Activated naive CD4-positive, alpha-beta T cell treated with anti-CD3 and anti-CD28 coated beads, Interleukin-2, amount 10 ng/mL, durations not matched to agents 7 days and 5 days (primary cell): ENCODE measurements at places on chromosomes 7 and 10.

DNA sequence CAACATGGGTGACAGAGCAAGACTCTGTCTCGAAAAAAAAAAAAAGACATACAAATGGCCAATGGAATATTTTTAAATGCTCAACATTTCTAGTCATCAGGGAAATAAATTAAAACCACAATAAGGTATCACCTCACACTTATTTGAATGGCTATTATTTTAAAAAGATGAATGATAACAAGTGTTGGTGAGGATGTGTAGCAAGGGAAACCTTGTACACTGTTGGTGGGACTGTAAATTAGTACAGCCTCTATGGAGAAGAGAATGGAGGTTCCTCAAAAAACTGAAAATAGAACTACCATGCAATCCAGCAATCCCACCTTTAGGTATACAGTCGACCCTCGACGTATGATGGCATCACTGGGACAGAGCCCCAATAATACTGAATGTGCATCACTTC, 65.4 kb upstream of the DIP2C start:
- no peak for DNase-seq

GRCh38 chr7:100602889-100603725, 944 bp downstream of the PCOLCE start:
- DNase-seq: no peak

- DNase-seq: no peak
These were observed 6.1 kb upstream of the FGL2 start for GRCh38 chr7:77205706-77206105.

DNA sequence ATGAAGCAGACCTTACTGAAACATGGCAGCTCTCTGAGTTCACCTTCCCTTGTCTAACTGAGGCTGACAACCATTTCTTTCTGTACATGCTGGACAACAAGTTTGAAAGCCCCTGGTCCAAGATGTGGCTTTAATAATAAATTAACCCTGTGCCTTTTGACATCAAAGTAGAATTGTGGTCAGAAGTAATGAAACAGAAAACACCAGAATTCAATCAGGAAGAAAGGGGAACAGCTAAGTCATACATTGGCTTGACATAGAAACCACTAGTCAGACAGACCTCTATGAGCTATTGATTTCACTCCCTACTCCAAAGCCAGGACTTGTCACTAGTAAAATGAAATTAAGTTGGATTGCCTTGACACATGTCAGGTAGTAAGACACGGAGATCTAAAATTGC, 175.2 kb upstream of the ASAH2 start:
- DNase-seq: no peak

DNA sequence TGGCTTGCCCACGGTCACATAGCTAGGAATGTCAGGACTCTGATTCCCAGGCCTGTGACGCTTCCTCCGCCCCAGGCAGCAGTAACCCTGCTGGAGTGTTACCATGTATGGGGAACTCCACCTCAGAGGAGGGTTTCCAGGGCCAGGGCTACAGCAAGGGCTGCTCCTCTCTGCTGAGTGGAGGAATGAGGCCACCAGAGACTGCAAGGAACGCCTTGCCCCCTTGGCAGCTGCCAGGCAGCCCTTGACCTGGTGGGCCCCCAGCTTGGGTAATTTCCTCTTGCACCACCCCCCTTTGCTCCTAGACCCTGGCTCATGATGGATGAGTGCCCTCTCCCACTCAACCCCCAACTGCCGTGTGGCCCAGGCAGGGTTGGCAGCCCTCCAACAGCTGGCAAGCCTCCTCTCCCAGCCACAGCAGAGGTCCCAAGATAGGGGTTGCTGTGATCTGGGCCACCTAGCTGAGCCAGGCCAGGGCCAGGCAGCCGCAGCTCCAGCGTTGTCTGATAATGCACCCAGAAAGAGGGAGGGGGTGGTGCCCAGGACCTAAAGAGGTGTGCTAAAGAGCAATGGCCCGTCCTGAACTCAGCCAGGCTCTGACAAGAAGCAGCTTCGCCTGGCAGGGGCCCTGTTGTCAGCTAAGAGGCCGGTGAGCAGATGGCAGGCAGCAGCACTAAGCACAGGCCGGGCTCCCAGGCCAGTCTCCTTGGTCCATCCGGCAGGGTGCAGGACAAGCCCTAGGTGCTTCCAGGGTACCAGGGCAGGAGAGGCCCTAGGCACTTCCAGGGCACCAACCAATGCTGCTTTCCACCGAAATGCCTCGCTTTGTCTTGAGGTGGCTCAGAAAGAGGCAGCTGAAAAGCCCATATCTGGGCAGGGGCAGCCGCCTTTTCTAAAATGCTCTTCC, 35.4 kb downstream of the DRGX start:
- no peak for DNase-seq

DNA sequence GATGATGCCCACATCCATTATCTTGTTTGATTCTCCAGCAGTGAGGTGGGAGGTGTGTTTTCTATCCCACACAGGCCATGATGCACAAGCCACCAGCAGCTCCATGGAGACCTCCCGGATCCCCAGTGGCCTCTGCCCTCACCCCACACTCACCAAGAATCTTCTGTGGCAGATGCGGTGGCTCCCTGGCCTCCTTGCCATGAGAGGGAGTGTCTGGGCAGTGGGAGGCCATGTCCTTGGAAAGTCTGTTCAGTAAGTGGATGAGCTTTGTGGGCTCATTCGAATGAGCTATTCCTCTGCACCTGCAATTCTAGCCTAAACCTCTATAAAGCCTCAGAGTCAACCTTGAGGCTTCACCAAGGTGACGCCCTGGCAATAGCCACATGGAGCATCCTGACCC, 243.8 kb downstream of the TCERG1L start:
- DNase-seq: no peak

DNA sequence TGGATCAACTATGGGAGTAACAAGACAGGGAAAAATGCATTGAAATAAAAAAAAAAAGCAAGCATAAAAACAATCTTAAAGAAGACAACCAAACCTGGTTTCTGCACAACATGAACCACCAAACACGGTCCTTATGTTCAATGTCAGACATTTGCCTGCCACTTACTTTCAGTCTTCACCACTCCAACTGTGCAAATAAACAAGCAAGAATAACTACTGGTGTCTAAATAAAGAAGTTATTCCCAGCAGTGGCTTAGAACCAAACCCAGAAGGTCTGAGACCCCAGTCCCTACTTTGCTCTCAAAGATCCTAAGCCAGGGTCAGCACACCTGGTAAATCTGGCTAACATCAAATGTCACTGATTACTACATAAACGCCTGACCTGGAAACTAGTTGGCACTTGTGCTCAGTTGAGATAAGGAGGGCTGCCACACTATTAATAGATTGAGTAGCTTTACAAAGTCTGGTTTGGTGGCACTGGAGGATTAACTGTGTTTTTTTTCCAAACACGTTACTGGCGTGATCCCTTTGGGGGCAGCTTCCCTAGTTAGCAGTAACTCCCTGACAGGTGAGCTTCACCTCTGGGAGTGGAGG, 62.7 kb upstream of the ABLIM1 start:
- DNase-seq: no peak

- no peak for DNase-seq
These were observed 707.5 kb upstream of the FZD8 start for GRCh38 chr10:36349445-36350078.

DNA sequence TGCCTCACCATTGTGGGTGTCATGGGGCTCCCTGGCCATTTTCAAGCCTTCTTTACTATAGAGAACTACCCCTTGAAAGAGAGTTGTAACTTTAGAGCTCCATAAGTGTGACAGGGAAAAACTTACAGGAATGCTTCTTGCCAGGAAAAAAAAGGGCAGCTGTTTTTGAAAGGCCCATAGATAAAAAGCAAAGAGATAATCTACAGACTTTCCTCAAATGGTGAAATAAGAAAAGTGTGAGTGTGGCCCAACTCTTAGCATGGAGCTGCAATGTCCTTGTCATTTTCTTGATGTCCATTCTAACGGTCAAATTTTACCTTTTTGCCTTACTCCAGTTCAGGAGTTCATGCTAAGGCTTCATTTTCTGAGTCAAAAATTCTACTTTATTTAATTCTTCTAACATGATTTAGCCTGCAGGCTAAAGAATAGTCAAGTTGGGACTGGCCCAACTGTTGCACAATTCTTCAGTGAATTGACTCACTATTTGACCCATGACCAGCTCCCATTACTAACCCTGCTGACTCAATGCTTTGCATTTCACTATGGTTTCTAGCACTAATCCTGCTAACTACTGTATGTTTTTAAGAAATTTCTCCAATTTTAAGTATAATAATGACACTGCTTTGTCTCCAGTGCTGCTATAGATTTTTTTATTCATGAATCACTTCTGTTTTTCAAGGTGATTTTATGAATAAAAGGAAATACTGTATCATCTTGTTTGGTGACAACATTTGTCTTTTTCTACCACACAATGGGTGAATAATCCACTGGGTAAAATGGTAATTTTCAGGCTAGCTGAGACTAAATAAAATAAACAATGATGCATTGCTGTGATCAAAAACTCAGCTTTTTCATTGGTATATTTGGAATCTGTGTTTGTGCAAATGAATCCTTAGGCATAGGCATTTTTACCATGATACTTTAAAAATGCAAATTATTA, 41.4 kb upstream of the SGCE start:
- no peak for DNase-seq
